RKO (cell line): ENCODE measurements at places on chromosomes 1 and 21.

- no peak for DNase-seq
Observed at GRCh38 chr1:75487399-75487798, 123.5 kb downstream of the SLC44A5 start.

DNA sequence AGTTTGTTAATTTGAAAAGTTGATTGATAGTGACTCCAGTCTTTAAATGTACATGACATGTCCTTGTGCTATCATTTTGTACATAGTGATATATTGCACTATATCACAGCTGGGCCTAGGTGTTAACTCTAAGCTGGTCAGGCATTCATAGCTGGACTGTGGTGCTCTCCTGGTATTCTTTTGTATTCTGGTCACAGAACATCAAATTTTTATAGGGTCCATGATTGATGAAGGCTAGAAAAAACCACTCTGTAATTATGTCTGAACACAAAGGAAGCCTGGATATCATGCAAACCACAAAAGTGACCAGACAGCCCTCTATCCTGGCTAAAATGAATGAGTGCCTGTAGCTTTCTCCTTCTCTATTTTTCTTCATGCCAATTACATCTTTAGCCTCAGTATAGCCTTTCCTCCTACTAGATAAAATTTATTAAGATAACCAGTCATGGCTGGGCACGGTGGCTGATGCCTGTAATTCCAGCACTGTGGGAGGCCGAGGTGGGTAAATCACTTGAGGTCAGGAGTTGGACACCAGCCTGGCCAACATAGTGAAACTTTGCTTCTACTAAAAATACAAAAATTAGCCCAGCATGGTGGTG is 134.9 kb upstream of the B3GALT2 start:
- no peak for DNase-seq

DNA sequence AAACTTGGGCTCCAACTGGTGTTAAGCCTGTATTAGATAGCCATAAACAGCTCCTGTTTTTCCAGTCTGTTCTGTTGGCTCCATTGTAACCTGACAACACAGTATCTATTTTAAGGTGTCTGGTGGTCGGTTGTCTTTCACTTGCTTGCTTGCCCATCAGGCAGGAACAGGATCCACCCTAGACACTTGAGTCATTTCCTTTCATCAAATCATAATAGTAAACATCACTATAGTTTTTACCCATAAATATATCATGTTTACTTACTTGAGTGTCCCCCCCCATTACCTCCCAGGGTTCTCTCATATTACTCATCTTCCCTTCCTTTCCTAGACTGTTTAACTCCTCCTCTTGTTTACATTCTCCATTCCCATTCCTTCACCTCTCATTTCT is 2.9 kb downstream of the DDI2 start:
- peak; percentile 64 for DNase-seq

DNA sequence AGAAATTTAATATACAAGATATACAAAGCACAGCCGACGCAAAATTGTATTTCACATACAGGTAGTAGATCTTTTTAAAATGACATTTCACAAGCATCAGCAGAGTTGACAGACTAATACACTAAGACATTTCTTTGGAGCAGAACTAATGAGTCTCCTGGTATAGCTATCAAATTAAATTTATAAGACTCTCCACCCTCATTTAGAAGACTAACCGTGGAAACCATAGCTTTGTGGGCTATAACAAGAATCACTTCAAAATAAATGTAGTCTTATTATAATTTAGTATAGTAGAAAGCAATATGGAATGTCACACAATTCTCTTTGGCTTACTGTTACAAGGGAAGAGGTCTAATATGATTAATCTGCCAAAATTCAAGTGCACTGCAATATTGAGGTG is 204.9 kb downstream of the VAV3 start:
- no peak for DNase-seq

- no peak for DNase-seq
Observed at GRCh38 chr1:222781251-222781650, 33.6 kb upstream of the DISP1 start.

DNA sequence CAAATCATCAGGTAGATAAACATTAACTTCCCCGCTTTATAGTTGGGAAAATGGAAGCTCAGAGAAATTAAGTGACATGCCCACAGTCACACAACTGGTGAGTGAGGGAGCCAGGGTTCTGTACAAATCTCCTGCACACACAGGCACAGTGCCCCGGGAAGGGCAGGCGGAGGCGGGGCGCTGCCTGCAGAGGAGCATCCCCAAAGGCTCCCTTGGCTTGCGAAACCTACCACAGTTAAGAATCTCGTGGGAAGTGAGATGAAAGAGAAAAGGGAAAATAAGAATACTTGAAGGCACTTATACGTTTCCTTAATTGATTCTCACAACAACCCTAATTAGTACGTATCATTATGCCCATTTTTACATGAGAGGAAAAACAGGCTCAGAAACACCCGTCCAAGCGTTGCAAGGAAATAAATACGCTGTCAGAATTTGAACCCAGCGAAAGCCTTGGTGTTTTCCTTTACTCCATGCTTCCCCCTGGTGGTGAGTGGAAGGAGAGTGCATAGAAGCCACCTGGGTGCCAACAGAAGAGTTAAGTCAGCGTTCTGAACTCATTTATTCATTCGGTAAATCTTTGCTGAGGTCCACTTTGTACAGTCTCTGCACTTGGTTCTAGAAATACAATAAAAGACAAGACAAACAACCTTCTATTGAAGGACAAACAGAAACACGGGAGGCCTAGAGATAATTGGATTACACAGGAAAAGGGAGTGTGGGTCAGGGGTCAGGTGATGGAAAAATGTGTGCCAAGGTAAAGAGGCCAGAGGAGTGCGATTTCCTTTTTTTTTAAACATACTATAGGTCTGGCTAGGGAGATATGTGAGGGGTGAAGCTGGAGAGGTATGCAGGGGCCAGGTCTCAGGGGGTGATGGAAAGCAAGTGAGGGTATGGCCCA is 28.4 kb downstream of the ACP6 start:
- DNase-seq, result peak; percentile 50

DNA sequence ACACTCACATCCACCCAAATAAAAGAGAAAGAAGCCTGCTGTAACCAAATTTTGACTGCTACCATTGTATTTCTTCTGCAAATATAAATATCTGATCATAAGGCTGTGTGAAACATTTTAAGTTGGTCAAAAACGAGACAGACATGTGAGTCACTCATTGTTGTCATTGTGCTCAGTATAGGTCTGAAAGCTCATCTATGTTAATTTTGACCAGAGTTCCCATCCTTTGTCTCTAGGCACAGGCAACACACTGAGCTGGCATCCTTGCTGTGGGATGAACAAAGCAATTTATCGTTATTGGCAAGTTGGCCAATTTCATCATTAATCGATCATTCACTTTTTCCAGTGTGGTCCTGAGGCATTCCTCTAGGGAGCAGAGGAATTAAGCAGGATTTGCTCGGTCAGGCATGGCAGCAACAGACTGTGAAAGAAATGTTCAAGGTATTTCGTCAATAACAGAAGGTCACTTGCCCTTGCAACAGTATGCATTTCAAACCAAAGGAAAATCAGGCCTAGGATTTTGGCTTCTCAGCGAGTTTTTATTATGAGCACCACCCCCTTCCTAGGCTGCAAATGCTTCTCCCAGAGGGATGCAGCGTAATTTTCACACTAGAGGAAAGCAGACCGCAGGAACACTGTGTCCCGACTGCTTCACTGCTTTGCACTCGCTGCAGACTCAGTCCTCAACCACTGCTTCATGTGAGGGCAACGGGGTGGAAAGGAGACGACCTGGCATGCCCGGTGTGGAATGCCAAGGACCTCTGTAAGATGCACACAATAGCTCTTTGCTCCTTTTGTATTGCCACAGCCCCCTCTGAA is 87.9 kb upstream of the SMYD2 start:
- no peak for DNase-seq

DNA sequence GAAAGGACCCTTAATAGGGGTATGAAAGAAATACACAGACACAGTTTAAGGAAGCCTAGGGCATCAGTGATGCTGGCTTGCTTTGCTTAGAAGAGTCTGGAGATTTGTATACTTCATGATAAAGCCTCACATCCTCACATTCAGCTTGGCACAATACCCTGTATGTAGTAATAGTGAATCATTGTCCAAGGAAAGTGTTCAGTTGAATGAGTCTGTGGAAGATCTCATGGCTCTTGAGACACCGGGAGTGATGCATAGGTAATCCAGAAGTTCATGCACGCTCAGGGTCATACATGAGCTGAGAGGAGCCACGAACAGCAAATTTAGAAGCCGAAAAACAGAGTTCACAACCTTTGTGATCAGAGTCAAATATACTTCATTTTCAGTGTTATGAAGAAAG is 537.2 kb upstream of the TMPRSS15 start:
- DNase-seq, result peak; percentile 36

- DNase-seq, result no peak
Observed at GRCh38 chr1:161879261-161879660, 113.1 kb downstream of the ATF6 start.

DNA sequence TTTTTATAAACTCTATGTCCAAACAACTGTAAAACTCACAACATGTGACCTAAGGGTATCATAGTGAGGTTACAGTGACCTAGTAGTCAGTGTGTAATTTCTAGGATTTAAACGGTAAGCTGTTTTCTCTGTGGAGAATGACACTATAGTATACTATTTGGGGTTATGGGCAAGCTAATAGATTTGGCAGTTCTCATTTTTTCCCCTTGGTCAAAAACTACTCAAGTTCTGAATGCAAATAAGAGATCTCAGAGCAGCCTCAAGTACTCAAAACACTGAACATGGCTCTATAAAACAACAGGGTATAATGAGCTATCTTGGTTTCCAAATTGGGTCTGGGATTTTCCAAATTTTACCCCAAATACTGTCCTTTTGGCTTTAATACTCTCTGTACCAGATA is 88.5 kb upstream of the HMCN1 start:
- DNase-seq, result no peak

GRCh38 chr1:219805191-219805590 is 123.2 kb downstream of the SLC30A10 start:
- no peak for DNase-seq

DNA sequence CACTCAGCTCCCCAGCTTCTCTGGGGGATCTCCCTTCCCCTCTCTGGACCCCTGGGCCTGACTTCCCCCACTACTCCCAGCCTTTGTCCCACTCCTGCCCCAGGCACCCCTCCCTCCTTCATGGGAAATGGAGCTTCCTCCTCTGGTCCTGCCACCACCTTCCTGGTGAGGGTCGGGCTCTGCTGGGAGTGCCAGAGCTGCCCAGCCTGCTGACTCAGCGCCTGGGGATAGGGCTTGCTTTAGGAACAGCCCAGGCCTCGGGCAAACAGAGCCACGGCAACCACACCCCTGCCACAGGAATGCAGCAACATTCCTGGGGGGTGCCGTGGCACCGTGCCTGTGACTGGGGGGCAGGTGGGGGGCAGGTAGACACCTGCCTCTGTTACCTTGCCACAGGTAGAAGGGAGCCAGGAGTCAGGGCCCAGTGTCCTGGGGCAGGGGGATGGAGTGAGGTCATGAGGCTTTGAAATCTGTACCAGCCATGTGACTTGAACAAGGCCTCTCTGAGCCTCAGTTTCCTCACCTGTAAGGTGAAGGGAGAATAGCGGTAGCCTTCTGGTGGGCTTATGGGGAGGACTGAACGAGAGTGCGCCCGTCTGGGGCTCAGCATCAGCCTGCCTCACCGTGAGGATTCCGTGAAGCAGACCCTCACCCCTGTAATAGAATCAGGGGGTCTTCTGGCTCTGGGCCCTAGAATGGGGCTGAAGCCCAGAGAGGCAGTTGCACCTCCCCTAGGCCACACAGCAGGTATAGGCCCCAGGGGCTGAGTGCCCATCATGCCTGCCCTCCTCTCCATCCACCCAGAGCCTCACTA is 17.8 kb upstream of the EPHA2 start:
- DNase-seq, result peak; percentile 23

GRCh38 chr1:7842517-7842916 is 10.3 kb downstream of the UTS2 start:
- DNase-seq, result no peak

DNA sequence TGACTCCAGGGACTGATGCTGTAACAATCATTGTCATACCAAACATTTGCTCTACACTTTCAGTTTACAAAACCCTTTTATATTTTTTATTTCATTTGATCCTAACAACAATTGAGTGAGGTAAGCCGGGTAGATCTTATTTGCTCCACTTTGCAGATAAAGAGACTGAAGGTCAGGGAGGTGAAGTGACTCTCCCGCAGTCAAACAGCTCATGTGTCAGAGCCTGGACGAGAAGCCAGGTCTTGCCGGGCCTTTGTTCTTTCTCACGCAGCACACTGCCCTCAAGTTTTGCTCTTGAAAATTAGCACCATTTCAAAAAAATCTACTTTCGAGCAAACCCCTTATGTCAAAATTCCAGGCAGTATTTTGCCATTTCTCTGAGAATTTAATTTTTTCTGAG is 65.2 kb downstream of the CD247 start:
- no peak for DNase-seq

DNA sequence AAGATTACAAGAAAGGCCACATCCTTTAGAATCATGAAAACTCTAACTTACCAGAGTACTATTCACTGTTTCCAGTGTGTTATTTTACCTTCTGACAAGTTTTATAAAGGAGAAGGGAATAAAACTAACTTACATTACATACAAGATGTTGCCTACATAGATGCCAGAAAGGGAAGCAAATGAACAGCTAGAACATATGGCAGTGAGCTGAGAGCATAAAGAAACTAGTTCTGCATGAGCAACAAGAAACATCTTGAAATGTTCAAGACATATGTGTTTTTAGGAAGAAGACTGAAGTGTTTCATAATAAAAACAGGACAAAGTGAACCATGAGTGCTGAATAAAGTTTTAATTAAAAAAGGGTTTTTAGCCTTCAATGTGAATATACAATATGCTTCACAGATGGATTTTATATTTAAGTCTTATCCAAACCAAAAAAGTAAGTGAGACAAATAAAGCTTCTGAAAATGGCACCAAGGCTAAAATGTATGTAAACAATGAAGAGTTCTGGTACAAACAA is 39.4 kb downstream of the SLC5A9 start:
- no peak for DNase-seq

DNA sequence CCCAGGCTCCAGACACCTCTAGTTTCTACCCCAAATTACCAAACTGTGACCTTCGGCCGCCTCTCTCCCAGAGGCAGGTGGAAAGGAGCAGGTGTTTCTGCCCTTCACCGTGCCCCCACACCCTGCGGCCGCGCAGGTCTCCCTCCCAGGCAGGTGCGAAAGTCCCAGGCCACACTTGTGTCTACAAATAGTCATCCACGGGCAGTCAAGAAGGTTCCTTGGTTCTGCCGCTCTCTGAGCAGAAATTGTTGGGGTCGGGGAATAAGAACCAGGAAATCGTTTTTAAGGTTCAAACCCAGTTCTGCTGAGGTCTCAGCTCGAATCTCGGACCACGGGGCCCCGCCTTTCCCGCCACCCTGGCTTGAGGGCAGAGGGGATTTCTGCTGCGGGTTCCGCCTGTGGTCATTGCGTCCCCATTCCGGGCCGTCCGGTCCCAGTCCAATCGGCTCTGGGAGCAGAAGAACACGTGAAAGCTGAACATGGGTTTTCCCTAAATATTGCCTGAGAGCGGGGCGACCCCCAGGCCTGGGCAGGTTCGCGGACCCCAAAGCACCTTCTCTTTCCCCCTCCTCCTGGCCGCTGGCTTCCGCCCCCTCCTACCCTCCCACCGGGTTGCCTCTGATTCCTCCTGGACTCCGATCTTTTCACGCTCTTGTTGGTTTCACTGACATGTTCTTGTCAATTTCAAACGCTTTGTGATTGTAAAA is 1.2 kb upstream of the ATF3 start:
- no peak for DNase-seq

- DNase-seq, result no peak
Observed at GRCh38 chr1:119727991-119728390, 16.3 kb downstream of the PHGDH start.

- DNase-seq, result no peak
Observed at GRCh38 chr1:202575918-202576653, 134.2 kb downstream of the SYT2 start.
